IMR-90 (cell line): ENCODE measurements at places on chromosomes 1 and 21. TPM values are rescaled to one million over a fixed set of nuclear protein-coding genes. Genes with fewer than 3 reads are reported as not detected.

TMEM167B gene
- total RNA-seq: 27.5 and 32.1 TPM in 2 replicates

DCAF6 gene
- total RNA-seq: 74.7 and 88.7 TPM in 2 replicates

LRRC71 gene
- not detected in 2 replicates for total RNA-seq

HES4 gene
- total RNA-seq: 1.4 and 3.1 TPM in 2 replicates

NR1I3 gene
- total RNA-seq: not detected in 2 replicates

LYSMD1 gene
- total RNA-seq: 9.2 and 10.4 TPM in 2 replicates

KCNJ15 gene
- under 0.01 TPM in 2 replicates for total RNA-seq

TRAPPC3 gene
- total RNA-seq: 76.0 and 101 TPM in 2 replicates

SLC35F3 gene
- total RNA-seq: under 0.01 TPM in 2 replicates

BACH1 gene
- 108 and 132 TPM in 2 replicates for total RNA-seq

MYOG gene
- not detected in 2 replicates for total RNA-seq

MEX3A gene
- total RNA-seq: 2.3 and 2.5 TPM in 2 replicates

RTCA gene
- total RNA-seq: 29.6 and 45.3 TPM in 2 replicates

RBBP4 gene
- 138 and 161 TPM in 2 replicates for total RNA-seq

NCF2 gene
- total RNA-seq: 2.8 and 3.2 TPM in 2 replicates

MFAP2 gene
- total RNA-seq: 2.5 and 3.9 TPM in 2 replicates

MTARC2 gene
- 0.36 and 0.56 TPM in 2 replicates for total RNA-seq

RFX5 gene
- total RNA-seq: 37.8 and 44.4 TPM in 2 replicates

LCE2A gene
- not detected in 2 replicates for total RNA-seq

NRIP1 gene
- total RNA-seq: 73.8 and 85.3 TPM in 2 replicates

HHIPL2 gene
- under 0.01 TPM in 1 of 2 replicates, not detected in the other for total RNA-seq

AMY1C gene
- total RNA-seq: not detected in 2 replicates

PRRX1 gene
- total RNA-seq: 65.4 and 82.8 TPM in 2 replicates

SCCPDH gene
- total RNA-seq: 37.8 and 46.9 TPM in 2 replicates

RHOU gene
- 0.72 and 0.83 TPM in 2 replicates for total RNA-seq

CLIC6 gene
- not detected in 2 replicates for total RNA-seq

PRRC2C gene
- 58.3 and 66.4 TPM in 2 replicates for total RNA-seq

CELA3A gene
- not detected in 2 replicates for total RNA-seq

PTGER3 gene
- total RNA-seq: under 0.01 TPM in 1 of 2 replicates, not detected in the other

DYRK1A gene
- total RNA-seq: 41.9 and 50.5 TPM in 2 replicates

ALX3 gene
- not detected in 2 replicates for total RNA-seq

KIF17 gene
- 4.5 and 4.7 TPM in 2 replicates for total RNA-seq

ATP5PO gene
- total RNA-seq: 154 and 237 TPM in 2 replicates

LCE2C gene
- not detected in 2 replicates for total RNA-seq

POFUT2 gene
- 18.8 and 23.9 TPM in 2 replicates for total RNA-seq

DYRK3 gene
- total RNA-seq: 21.1 and 22.0 TPM in 2 replicates

NAV1 gene
- total RNA-seq: 14.0 and 14.4 TPM in 2 replicates

ILDR2 gene
- total RNA-seq: under 0.01 TPM in 2 replicates

CDK18 gene
- total RNA-seq: 0.18 and 0.28 TPM in 2 replicates

TRNP1 gene
- total RNA-seq: 68.6 and 91.6 TPM in 2 replicates

OR2T33 gene
- not detected in 2 replicates for total RNA-seq

VSIG8 gene
- total RNA-seq: not detected in 2 replicates

OLFML2B gene
- total RNA-seq: 0.36 and 0.56 TPM in 2 replicates

SEC16B gene
- total RNA-seq: 2.8 and 4.3 TPM in 2 replicates

CAPN8 gene
- total RNA-seq: not detected in 2 replicates

APCS gene
- total RNA-seq: not detected in 2 replicates

KHDC4 gene
- total RNA-seq: 22.5 and 28.0 TPM in 2 replicates

TEKT2 gene
- total RNA-seq: 0.18 TPM in 1 of 2 replicates, not detected in the other

DHRS3 gene
- 11.4 and 14.5 TPM in 2 replicates for total RNA-seq

CFAP74 gene
- not detected in 2 replicates for total RNA-seq

IVL gene
- total RNA-seq: not detected in 2 replicates

SLFNL1 gene
- total RNA-seq: under 0.01 TPM in 2 replicates

OR10Z1 gene
- not detected in 2 replicates for total RNA-seq

LINGO4 gene
- not detected in 2 replicates for total RNA-seq

FCER1G gene
- not detected in 2 replicates for total RNA-seq
